ENCODE measurements at places on chromosomes 5 and 9.

GRCh38 chr9:122039234-122039633 is 53.9 kb downstream of the TTLL11 start:
- no peak for DNase-seq

DNA sequence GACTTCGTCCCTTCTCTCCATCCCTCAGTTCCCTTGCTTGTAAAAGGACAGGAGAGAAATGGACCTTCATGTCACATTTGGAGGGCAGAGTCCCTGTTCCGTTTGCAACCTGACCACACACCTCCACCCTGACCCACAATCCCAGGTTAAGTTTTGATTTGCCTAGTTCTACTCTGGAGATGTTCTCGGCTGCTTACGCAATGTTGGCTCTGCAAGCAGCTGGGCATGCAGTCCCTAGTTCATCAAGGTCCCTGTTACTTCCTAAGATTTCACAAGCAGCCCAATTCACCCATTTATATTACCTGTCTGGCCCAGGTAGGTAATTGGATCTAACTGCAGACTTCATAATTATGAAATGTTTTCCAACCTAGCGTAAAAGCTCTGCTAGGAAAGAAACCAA is 28.8 kb downstream of the SLIT3 start:
- DNase-seq, result no peak

GRCh38 chr5:157186309-157187045 is 5.8 kb downstream of the ITK start:
- no peak for DNase-seq

DNA sequence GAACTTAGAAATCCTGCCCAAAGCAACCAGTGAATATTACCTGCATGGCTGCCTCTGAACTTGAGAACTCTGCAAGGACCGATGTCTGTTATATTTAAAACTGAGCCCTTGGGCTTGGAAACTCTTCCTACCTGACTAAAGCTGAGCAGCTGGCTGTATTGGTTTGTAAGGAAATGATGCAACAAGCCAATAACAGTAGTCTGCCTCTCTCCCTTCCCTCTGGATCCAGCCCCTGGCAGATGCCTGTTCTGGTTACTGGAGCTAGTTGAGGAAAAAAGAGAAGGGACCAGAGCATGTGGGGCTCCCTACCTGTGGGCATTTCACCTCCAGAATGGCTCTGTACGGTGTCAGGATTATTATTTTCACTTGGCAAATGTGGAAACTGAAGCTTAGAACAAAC is 34.7 kb downstream of the SH3RF2 start:
- DNase-seq, result no peak

DNA sequence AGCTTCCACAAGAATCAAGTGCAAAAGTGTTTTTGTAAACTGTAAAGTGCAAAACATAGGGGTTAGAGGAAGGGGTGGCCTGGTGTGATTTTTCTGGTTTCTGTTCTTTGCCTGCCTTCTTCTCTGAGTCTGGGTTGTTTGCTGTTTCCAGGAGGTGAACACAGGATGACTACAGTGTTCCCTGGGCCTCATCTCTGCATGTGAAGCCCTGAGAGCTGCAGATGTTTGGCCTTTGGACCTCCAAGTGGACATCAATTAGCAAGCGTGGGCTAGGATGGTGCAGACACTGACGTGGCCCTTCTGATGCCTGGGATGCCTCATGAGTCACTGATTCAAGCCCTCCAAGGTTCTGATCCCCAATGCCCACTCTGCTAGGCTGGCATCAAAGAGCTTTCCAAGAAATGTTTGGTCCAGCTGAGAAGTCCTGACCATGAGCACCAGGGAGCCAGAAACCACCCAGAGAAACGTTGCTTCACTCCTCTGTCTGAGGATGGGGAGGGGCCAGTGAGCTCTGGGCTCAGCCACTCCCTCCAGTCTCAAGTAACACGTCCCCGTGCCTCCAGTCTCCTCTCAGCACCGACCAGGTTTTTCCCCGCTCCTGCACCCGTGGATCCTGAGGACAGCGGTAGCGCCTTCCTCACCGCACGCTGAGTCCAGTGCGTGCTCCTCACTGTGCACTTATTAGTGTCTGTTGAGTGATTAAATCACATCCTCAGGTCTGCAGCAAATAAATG is 7.6 kb downstream of the IL9 start:
- no peak for DNase-seq

All from cortex of kidney (tissue), 1 donor.